NCI-H774 (cell line): ENCODE measurements at places on chromosomes 5 and 9.

- DNase-seq = no peak
Measured at GRCh38 chr5:107545486-107545885, 125.3 kb downstream of the EFNA5 start.

DNA sequence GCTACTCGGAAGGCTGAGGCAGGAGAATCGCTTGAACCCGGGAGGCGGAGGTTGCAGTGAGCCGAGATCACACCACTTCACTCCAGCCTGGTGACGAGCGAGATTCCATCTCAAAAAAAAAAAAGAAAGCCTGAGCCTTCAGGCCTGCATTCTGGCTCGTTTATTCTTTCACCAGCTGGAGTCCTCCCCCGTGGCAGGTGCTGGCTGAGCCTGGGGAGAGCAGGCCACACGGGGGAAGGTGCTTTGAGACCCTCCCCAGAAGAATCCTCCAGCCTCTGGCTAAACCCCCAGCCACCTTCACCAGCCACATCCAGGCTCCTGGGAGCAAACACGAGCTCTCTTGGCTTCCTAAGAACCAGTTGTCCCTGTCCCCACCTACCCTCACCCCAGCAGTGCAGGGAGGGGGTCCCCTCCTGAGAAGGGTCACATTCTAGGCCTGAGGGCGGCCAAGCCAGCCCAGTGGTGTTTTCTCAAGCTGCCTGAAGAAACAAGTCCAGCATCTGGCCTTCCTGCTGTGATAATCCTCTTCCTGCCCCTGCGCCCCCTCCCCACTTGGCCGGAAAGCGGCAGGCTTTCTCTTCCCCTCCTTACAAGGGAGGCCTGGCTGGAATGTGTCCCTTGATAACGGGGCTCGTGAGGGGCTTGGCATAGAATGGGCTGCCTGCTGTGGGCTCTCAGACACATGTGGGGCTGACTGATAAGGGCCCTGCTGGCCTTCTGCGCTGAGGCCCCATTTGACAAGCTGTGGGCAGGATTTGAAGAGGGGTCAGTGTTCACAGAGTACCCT is 41.5 kb downstream of the PLPP7 start:
- no peak for DNase-seq

DNA sequence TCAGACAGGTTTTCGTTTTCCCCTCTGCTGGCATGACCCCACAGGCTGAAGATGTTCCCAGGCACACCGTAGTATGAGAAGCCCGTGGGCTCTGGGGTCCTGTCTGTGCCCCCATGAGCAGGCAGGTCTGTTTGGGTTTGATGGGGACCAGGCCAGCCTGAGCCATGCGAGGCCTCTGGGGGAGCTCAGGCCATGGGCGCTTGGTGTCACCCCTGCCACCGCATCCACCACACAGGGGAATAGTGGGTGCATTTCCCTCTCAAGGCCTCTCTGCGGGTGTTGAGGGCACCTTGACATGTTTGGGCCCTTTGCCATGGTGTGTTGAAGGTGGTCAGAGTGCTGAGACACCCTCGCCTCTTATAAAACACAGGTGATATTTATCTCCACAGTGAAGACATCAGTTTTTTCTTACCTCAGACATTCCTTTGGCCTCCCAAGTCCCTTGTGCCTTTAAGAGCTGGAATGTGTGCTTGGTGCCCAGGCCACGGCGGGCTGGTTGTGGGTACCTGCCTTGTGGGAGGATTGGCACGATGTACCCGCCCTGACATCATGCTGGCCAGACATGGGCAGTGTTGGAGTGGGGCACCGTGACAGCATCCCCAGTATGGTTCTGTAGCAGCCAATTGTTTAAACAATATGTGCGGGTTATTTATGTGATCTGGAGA is 68.3 kb downstream of the WNK2 start:
- no peak for DNase-seq

DNA sequence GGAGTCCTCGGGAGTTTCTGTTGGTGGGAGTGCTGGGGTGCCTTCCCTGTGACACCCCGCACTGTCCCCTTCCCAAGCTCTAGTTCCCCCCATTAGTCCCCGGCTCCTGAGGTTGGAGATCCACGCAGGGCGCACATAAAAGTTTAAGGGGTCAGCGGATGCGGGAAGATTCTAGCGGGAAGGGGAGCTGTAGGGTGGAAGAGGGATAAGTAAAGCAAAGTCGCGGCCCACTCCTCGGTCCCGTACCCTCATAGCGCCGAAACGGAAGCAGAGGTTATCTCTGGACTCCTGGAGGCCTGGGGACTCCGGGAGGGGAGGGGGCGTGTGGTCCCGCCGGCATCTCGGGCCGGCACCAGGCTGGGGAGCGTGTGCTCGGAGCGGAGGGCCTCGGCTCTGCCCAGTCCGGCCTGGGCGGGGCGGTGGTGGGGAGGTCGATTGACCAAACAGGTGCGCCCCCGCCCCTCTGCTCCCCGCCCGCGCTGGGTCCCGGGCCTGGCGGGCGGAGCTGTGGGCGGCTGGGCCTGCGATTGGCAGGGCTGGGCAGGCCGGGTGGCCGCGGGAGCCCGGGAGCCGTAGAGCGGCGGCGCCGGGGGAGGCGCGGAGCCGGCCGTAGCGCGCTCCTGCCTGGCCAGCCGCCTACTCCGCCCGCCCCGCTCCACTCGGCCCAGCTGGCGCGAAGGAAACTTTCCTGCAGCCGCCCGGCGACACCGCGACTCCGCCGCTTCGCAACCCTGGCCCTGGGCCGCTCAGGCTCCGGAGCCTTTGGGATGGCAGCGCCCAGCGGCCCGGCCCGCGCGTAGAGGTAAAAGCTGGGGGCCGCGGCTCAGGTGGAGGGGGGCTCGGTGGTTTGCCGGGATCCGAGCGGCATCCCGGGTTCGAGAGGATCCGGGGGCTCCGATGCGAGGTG is 52.2 kb upstream of the DAB2IP start:
- no peak for DNase-seq

DNA sequence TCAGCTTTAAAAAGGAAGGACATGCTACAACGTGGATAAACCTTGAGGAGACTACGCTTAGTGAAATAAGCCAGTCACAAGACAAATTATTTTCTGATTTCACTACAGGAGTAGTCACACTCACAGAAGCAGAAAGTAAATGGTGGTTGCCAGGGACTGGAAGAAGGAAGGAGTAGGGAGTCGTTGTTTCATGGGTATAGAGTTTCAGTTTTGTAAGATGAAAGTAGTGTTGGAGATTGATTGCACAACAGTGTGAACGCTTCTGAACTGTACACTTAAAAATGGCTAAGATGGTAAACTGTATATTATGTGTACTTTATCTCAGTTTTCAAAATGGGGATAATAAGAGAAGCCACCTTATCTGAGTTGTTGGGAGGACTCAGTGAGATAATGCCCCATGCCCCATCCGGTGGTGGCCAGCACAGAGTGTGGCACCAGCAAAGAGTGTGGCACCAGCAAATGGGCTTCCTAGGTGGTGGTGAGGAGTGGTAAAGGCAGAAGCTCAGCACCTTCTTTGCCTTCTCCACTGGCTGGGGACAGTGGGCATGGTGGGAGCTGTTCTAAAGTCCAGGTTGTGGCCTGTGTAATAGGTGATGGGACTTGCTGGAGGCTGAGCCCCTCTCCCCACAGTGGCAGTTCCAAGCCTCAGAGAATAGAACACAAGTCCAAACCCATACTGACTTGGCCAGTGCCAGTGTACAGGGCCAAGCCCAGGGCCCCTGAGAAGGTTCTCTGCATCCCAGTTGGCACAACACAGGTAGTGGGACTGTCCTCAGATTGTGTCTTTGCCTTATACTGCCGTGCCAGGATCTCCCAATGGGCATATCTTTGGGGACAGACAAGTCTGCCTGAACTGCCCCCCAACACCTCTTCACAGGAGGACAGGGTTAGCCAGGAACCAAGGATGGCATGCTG is 4.4 kb downstream of the SLC22A4 start:
- no peak for DNase-seq
